CD4-positive, alpha-beta T cell (primary cell): ENCODE measurements at places on chromosomes 13 and 19. TPM values are rescaled to one million over a fixed set of nuclear protein-coding genes. Genes with fewer than 3 reads are reported as not detected.

GRCh38 chr19:16571283-16571682 is 932 bp downstream of the SLC35E1 start:
- no peaks in the 10 kb centered on the region for H3K27me3 ChIP-seq
- DNase-seq: no peak

DNA sequence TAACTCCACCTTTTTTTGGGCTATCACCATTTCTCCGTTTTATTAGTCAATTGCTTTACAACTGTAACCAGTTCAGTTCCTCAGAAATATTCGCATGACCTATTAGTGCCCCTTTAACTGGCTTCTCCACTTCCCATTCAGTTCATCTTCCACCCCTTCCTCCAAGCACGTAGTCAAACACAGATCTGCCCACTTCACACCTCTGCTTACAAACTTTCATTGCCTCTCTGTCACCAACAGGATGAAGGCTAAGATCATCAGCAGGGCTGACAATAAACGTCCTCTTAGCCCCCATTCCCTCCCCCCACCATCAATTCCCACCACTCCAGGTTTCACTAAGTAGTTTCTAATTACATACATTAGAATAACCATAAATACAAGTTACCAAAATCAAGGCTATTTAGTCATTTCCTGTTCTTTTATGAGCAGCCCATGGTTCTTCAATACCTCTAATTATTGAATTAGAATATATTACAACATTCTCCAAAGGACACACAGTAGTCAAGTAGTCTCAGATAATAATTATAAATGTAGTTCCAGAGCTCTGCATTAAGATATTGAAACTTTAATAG is 95.7 kb downstream of the SPRY2 start:
- no peaks in the 10 kb centered on the region for H3K4me1 ChIP-seq
- no peak overlapping the region for H3K27ac ChIP-seq
- H3K27me3 ChIP-seq: no peaks in the 10 kb centered on the region
- no peak overlapping the region for H3K4me3 ChIP-seq
- DNase-seq: no peak

GRCh38 chr13:49608651-49609331 is 19.5 kb upstream of the ARL11 start:
- H3K27ac ChIP-seq: no peak overlapping the region
- no peaks in the 10 kb centered on the region for H3K27me3 ChIP-seq
- H3K4me3 ChIP-seq: no peak overlapping the region

DNA sequence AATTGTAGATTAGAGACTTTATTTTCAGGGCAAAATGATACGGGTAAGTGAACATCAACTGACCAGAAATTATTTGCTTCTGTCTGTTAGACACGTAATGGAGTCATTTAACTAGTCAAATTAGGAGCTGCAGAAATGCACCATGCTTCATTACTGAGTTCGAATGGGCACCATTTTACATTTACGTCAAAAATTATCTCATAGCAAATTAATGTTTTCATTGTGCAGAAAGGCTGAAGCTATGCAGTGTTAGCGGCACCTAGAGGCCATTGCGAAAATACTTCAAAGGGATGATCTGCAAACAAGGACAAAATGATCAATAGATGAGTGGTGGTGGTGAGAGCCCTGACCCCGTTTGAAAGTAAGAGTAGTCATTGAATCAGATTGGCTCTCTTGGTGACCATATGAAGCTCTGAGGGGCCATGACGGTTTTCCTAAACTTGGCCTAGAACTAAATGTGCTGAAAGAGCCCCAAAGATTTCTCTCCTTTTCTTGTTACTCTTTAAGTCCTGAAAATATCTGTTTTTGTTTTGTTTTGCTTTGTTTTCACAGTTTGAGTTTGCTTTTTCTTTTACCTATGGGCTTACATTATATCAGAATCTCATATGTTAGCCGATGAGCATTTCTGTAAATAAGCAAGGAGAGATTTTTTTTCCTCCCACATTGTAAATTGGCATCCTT is 277.9 kb downstream of the ZNF536 start:
- H3K4me1 ChIP-seq: no peaks in the 10 kb centered on the region
- no peak overlapping the region for H3K4me3 ChIP-seq
- peaks cover 23% of the 10 kb centered on the region for H3K27me3 ChIP-seq
- H3K36me3 ChIP-seq: no peaks in the 10 kb centered on the region

DNA sequence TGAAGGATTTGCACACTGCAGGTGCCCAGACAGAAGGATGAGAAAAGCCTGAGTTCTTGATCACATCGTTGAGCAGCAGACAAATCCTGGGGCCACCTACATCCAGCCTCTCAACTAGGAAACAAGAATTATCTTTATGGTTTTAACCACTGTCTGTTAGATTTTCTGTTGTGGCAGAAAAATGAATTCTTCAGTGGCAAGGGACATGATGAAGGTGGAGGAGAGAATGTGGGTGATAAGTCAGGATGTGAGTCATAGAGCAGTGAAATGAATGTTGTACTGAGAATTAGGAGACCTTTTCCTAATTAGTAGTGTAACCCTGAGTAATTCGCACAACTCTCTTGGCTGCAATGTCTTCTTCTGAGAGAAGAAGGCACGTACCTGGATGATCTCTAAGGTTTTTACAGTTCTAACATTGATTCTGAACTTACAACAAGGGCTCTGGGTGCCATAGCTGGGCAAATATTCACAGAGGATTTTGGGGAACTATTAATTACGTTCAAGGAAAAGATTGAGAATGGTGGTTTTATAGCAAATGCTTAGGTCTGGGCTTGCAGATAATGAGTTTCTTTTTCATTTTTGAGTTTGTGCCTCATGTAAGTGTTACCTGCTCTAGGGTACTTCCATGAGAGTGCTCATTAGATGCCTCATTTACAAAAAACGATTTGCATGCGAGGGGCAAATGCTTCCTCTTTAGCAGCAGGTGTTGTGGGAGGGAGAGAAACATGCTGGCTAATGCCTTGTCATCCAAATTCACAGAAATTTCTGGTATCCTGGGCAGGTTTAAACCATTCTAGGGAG is 111.0 kb upstream of the KL start:
- no peaks in the 10 kb centered on the region for H3K4me1 ChIP-seq
- H3K36me3 ChIP-seq: no peaks in the 10 kb centered on the region
- H3K4me3 ChIP-seq: no peak overlapping the region
- no peak for DNase-seq
- no peak overlapping the region for H3K27ac ChIP-seq

- no peaks in the 10 kb centered on the region for H3K27me3 ChIP-seq
- peaks cover 5% of the 10 kb centered on the region for H3K36me3 ChIP-seq
- H3K4me1 ChIP-seq: peaks cover 29% of the 10 kb centered on the region
- no peak overlapping the region for H3K27ac ChIP-seq
- no peak for DNase-seq
Observed at GRCh38 chr19:11345122-11345803, 805 bp downstream of the TMEM205 start.

DNA sequence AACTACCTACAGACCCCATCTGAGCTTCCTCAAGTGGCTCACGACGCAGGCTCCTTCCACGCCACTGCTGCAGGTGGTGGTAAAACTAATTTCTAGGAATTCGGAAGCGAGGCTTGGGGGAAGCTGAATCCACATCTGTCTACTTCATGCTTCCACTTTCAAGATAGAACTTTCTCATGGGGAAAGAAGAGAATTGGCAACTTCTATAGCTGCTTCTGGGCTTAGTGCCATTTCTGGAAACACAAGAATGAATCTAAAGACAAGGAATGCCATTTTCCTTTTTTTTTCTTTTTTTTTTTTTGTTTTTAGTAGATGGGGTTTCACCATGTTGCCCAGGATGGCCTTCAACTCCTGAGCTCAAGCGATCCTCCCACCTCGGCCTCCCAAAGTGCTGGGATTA is 2.8 kb upstream of the NLRP12 start:
- H3K4me1 ChIP-seq: no peaks in the 10 kb centered on the region
- no peak for DNase-seq
- peaks cover 9% of the 10 kb centered on the region for H3K27me3 ChIP-seq
- no peak overlapping the region for H3K4me3 ChIP-seq
- no peak overlapping the region for H3K27ac ChIP-seq

- H3K4me1 ChIP-seq: peaks cover 20% of the 10 kb centered on the region
- no peak overlapping the region for H3K4me3 ChIP-seq
- no peak for DNase-seq
- H3K27ac ChIP-seq: no peak overlapping the region
Observed at GRCh38 chr19:4044990-4045465, 21.7 kb downstream of the ZBTB7A start.

GRCh38 chr13:100300708-100301107 is 211.8 kb downstream of the PCCA start:
- H3K4me3 ChIP-seq: no peak overlapping the region
- H3K36me3 ChIP-seq: no peaks in the 10 kb centered on the region
- no peak overlapping the region for H3K27ac ChIP-seq
- no peaks in the 10 kb centered on the region for H3K27me3 ChIP-seq
- no peaks in the 10 kb centered on the region for H3K4me1 ChIP-seq

DNA sequence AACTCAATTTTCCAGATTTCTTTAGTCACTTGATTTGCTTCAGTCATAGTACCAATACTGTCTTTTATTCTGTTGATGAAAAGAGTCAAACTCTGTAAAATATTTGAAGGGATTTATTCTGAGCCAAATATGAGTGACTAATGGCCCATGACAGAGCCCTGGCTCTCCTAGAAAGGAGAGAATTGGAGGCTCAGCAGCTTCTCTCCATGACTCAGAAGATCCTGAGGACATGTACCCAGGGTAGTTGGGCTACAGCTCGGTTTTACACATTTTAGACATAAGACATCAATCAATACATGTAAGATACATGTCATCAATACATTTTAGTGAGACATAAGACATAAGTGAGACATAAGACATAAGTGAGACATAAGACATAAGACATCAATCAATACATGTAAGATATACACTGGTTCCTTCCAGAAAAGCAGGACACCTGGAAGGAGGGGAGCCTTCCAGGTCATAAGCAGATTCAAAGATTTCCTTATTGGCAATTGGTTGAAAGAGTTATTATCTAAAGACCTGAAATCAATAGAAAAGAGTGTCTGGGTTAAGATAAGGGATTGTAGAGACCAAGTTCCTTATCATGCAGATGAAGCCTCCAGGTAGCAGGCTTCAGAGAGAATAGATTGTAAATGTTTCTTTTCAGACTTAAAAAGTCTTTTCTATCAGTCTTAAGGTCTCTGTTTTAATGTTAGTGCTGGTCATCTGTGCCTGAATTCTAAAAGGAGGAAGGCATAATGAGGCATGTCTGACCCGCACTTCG is 179.8 kb upstream of the RFC3 start:
- no peaks in the 10 kb centered on the region for H3K27me3 ChIP-seq
- H3K4me3 ChIP-seq: no peak overlapping the region
- H3K27ac ChIP-seq: no peak overlapping the region
- no peak for DNase-seq

GRCh38 chr19:39355253-39355652 is 13.0 kb downstream of the SAMD4B start:
- no peak for DNase-seq
- no peak overlapping the region for H3K4me3 ChIP-seq

GRCh38 chr13:46866150-46866549 is 30.7 kb downstream of the HTR2A start:
- no peak overlapping the region for H3K27ac ChIP-seq
- no peaks in the 10 kb centered on the region for H3K36me3 ChIP-seq
- no peak for DNase-seq

DNA sequence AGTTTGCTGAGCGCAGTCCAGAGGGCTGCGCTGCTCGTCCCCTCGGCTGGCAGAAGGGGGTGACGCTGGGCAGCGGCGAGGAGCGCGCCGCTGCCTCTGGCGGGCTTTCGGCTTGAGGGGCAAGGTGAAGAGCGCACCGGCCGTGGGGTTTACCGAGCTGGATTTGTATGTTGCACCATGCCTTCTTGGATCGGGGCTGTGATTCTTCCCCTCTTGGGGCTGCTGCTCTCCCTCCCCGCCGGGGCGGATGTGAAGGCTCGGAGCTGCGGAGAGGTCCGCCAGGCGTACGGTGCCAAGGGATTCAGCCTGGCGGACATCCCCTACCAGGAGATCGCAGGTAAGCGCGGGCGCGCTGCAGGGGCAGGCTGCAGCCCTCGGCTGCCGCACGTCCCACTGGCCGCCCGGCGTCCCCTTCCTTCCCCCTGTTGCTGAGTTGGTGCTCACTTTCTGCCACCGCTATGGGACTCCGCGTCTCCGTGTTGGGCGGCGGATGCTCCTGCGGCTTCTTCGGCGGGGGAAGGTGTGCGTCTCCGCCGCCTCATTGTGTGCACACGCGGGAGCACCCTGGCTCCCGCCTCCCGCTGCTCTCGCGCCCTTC is 772 bp downstream of the GPC6 start:
- no peak overlapping the region for H3K4me3 ChIP-seq
- no peaks in the 10 kb centered on the region for H3K36me3 ChIP-seq
- H3K27me3 ChIP-seq: peaks cover 52% of the 10 kb centered on the region
- H3K27ac ChIP-seq: no peak overlapping the region

GRCh38 chr19:40510526-40511115 is 43.8 kb downstream of the SPTBN4 start:
- no peaks in the 10 kb centered on the region for H3K36me3 ChIP-seq
- peaks cover 4% of the 10 kb centered on the region for H3K4me1 ChIP-seq
- H3K27me3 ChIP-seq: peaks cover 36% of the 10 kb centered on the region
- no peak overlapping the region for H3K27ac ChIP-seq
- H3K4me3 ChIP-seq: no peak overlapping the region

DNA sequence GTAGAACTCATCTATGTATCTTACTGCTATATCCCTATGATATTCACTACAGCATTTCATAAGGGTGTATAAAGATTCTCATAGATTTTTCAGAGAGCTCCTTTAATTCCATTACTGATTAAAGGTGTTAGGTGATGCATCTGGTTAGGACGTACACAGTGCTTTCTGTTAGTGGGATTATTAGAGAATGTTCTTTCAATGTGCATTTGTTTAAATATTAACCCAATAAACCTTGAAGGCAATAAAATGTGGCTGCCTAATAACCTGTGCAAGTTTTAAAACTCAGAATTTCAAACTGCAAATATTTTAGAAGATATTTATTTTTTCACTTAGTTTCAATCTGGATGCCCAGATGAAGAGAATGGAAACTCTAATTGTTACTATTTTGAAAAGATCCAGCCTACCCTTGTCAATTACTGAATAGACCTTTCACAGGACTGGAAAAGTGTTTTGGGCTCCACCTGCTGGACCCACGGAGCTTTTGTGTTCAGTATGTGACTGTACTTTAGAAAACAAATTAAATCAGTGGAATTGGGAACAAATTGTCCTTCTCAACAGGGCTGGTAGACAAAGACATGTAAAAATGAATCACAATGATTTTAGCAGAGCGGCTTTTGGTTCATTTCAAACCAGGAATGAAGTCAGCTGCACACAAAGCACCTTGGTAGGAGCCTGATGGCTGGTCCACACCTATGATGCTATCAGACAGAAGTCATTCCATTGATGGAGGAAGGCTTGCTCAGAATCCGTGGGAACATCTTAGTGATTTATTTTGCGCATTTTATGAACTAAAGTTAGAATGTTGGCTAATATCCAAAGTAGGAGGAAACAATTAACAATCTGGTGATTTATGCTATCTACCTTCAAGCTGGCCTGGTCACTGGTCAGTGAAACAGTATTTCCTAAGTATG is 89.4 kb upstream of the RAP2A start:
- no peak overlapping the region for H3K27ac ChIP-seq
- peaks cover 4% of the 10 kb centered on the region for H3K4me1 ChIP-seq
- no peaks in the 10 kb centered on the region for H3K27me3 ChIP-seq
- H3K4me3 ChIP-seq: no peak overlapping the region
- DNase-seq: peak; percentile 49

DNAAF3 gene
- not detected for total RNA-seq

ZNF699 gene
- total RNA-seq: 13.4 TPM

PKN1 gene
- total RNA-seq: 171 TPM

TMEM150B gene
- not detected for total RNA-seq

C19orf67 gene
- not detected for total RNA-seq

ZNF540 gene
- total RNA-seq: 11.6 TPM

NKG7 gene
- total RNA-seq: 6.2 TPM

LSR gene
- total RNA-seq: 45.0 TPM
